ENCODE measurements at places on chromosomes 5 and 9. TPM values are rescaled to one million over a fixed set of nuclear protein-coding genes. Genes with fewer than 3 reads are reported as not detected.

The SLC34A1 gene
- total RNA-seq, result not detected

The NR4A3 gene
- total RNA-seq, result 1.4 TPM

The CARTPT gene
- not detected for total RNA-seq

DNA sequence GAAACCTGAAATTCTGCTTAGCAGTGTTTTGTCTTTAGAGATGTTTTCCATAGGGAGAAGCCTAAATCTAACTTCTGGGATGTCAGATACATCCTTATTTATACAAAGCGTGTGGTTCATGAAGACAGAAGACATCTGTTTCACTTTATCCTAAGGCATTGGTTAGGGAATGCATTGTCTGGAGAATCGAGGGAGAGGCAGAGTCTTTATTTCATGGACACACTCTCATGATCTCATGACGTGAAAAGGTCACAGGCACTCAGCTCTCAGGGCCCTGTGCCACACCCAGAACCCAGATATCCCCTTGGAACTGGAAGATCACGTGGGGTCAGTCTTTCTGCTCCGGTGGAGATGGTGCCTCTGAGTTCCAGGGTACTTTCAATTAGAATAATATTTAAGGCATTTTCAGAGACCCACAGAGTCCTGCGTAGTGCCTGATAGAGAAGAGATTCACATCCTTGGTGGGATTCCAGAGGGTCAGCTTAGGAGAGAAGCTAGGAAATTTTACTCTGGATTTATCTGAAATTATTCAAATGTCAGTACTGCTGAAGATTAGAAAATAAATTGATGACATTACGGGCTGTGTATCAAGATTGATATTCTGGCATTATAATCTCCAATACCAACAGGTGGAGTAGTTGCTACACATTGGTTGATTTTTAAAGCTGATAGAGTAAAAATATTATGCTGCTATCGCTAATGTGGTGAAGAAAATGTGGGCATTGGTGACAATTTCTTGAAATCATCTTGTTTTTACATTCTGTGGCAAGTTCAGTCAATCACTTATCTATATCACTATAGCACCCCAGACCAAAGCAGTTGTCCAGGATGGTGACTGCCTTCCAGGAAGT lies 378.3 kb downstream of the MTRR start:
- no peaks in the 10 kb centered on the region for H3K36me3 ChIP-seq
- no peak overlapping the region for H3K4me3 ChIP-seq
- H3K27me3 ChIP-seq, result peaks cover 4% of the 10 kb centered on the region
- no peak for DNase-seq
- no peaks in the 10 kb centered on the region for H3K4me1 ChIP-seq
- no peak overlapping the region for H3K27ac ChIP-seq

GRCh38 chr5:98977723-98978122 lies 48.9 kb upstream of the CHD1 start:
- H3K27ac ChIP-seq, result peak overlapping the region; percentile 39
- DNase-seq, result no peak
- H3K27me3 ChIP-seq, result no peaks in the 10 kb centered on the region
- no peaks in the 10 kb centered on the region for H3K36me3 ChIP-seq
- H3K4me3 ChIP-seq, result no peak overlapping the region

DNA sequence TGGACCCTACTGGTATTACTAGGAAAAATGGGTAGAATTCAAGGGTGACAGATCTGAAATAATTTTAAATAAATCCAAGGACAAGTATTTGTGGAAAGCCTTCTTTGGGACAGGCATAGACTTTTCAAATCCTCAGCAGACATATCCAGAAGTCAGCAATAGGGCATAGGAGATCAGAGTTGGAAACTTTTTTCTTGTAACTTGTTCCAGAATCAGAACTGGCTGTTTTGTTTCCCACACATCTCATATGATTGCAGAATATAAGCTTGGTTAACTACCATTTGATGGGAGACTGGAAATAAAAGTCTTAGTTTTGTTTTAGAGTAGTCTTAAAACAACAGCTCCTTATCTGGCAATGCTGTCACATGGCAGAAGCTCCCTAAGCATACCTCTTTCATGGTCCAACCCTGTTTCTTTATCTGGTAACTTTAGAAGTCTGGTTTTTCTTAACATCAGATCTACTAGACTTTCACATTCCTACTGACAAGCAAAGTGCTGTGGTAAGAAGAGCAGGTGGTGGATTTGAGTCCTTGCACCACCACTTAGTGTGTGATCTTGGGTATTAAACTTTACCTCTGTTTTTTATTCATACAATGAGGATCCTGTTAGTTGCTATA lies 25.1 kb downstream of the XRCC4 start:
- H3K27ac ChIP-seq, result no peak overlapping the region
- H3K27me3 ChIP-seq, result no peaks in the 10 kb centered on the region
- peaks cover 32% of the 10 kb centered on the region for H3K4me1 ChIP-seq
- no peak for DNase-seq

GRCh38 chr9:7300484-7300883 lies 499.1 kb downstream of the DMAC1 start:
- no peaks in the 10 kb centered on the region for H3K36me3 ChIP-seq
- H3K27ac ChIP-seq, result no peak overlapping the region
- peaks cover 43% of the 10 kb centered on the region for H3K27me3 ChIP-seq

DNA sequence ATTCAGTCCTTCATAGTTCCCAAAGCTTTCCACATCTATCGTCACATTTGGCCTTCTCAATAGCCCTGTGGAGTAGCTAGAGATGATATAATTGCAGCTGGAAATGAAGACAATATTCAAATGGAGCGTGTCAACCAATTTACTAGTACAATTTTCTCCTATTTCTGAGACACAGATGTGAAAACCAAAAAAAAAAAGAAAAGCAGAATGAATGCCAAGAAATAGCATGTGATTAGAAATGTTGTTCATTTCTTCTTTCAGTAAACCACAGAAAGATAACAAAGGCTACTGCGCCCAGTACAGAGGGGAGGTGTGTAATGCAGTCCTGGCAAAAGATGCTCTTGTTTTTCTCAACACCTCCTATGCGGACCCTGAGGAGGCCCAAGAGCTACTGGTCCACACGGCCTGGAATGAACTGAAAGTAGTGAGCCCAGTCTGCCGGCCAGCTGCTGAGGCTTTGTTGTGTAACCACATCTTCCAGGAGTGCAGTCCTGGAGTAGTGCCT lies 99.0 kb downstream of the MUSK start:
- H3K36me3 ChIP-seq, result no peaks in the 10 kb centered on the region
- DNase-seq, result no peak
- no peak overlapping the region for H3K27ac ChIP-seq
- no peak overlapping the region for H3K4me3 ChIP-seq
- peaks cover 3% of the 10 kb centered on the region for H3K4me1 ChIP-seq

GRCh38 chr5:55564721-55565120 lies 30.0 kb upstream of the PLPP1 start:
- no peaks in the 10 kb centered on the region for H3K4me1 ChIP-seq
- H3K36me3 ChIP-seq, result no peaks in the 10 kb centered on the region

GRCh38 chr5:151678713-151679112 lies 8.0 kb downstream of the SPARC start:
- no peak overlapping the region for H3K4me3 ChIP-seq
- no peak overlapping the region for H3K27ac ChIP-seq
- DNase-seq, result no peak
- H3K36me3 ChIP-seq, result no peaks in the 10 kb centered on the region

DNA sequence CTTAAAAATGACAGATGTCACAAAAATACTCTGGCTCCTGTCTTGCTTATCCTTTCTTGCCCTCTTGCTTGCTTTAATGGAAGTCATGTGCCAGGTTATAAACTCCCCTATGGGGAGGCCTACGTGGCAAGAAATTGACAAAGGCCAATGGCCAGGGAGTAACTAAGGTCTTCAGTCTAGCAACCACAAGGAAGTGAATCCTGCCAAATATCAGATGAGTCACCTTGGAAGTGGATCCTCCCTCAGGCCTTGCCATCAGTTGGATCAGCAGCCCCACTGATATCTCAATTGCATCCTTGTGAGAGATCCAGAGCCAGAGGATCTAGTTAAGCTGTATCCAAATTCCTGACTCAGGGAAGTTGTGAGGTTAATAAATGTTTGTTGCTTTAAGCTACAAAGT lies 82.8 kb downstream of the CAAP1 start:
- no peaks in the 10 kb centered on the region for H3K4me1 ChIP-seq
- no peaks in the 10 kb centered on the region for H3K27me3 ChIP-seq
- DNase-seq, result no peak

GRCh38 chr5:127941646-127942045 lies 141.9 kb upstream of the SLC12A2 start:
- peaks cover 32% of the 10 kb centered on the region for H3K4me1 ChIP-seq
- H3K36me3 ChIP-seq, result no peaks in the 10 kb centered on the region
- H3K27ac ChIP-seq, result peak overlapping the region; percentile 21
- no peak overlapping the region for H3K4me3 ChIP-seq
